HFFc6 (cell line): ENCODE measurements at places on chromosomes 11 and 22. TPM values are rescaled to one million over a fixed set of nuclear protein-coding genes. Genes with fewer than 3 reads are reported as not detected.

Gene TYR
- total RNA-seq, result not detected in 3 replicates

Gene CD248
- total RNA-seq, result 455 to 739 TPM (median 553 TPM) in 3 replicates

Gene BLID
- total RNA-seq, result 1.1 to 1.6 TPM (median 1.2 TPM) in 3 replicates

Gene KREMEN1
- total RNA-seq, result 0.59 to 0.78 TPM (median 0.67 TPM) in 3 replicates

Gene TMPRSS4
- not detected in 3 replicates for total RNA-seq

Gene TALDO1
- total RNA-seq, result 232 to 335 TPM (median 245 TPM) in 3 replicates

Gene MIAT
- 0.51 to 0.84 TPM (median 0.55 TPM) in 3 replicates for total RNA-seq

Gene VWCE
- total RNA-seq, result 0.47 to 0.62 TPM (median 0.60 TPM) in 3 replicates

Gene ANKK1
- not detected in 3 replicates for total RNA-seq

Gene CBLIF
- total RNA-seq, result not detected in 3 replicates

Gene SCO2
- 4.9 and 6.9 TPM in 2 replicates for total RNA-seq

Gene LRP5
- total RNA-seq, result 3.8 to 11.7 TPM (median 10.7 TPM) in 3 replicates

Gene GSTT2
- 0.43 TPM in 1 of 2 replicates, not detected in the other for total RNA-seq

Gene NAALAD2
- 0.19 to 0.55 TPM in 2 of 3 replicates, not detected in the other for total RNA-seq

Gene ANO5
- not detected in 3 replicates for total RNA-seq

Gene SSRP1
- 88.3 and 133 TPM in 2 replicates for total RNA-seq

Gene OR52D1
- not detected in 3 replicates for total RNA-seq

Gene TUBA8
- 0.24 to 0.63 TPM (median 0.34 TPM) in 3 replicates for total RNA-seq

Gene THY1
- total RNA-seq, result 771 to 915 TPM (median 861 TPM) in 3 replicates

Gene MUC6
- not detected in 3 replicates for total RNA-seq

GRCh38 chr11:75874684-75875341 lies 59.8 kb downstream of the UVRAG start:
- DNase-seq, result no peak

- peak; percentile 68 for DNase-seq
Measured at GRCh38 chr22:42969348-42969975, 45.5 kb downstream of the PACSIN2 start.

DNA sequence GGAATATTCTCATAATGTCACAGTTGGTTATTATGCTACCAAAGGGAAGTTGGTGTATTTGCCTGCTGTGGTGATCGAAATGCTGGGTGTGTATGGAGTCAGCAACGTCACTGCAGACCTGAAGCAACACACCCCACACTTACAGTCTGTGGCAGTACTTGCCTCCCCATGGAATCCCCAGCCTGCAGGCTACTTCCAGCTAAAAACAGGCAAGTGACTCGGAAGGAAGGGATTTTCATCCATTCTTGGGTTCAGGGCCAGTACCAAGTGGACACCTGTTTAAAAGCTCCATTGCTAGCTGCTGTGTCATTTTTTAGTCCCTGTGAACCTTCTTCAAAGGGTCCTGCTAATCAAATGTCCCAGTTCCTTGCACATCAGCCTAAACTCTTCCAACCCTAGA lies 149.6 kb downstream of the C11orf91 start:
- DNase-seq, result no peak

- no peak for DNase-seq
Measured at GRCh38 chr22:39710380-39711150, 140.0 kb downstream of the CACNA1I start.

DNA sequence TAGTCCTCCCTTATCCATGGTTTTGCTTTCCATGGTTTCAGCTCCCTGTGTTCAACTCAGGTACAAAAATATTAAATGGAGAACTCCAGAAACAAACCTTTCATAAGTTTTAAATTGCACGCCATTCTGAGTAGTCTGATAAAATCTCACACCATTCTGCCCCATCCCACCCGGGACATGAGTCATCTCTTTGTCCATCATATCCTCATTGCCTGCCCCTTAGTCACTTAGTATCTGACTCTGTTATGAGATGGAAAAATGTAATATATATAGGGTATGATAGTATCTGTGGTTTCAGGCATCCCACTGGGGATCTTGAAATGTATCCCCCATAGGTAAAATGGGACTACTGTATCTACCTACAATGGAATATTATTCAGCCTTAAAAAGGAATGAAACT lies 35.5 kb upstream of the FGF3 start:
- peak; percentile 49 for DNase-seq

- no peak for DNase-seq
Measured at GRCh38 chr11:93081694-93082093, 112.2 kb downstream of the MTNR1B start.

DNA sequence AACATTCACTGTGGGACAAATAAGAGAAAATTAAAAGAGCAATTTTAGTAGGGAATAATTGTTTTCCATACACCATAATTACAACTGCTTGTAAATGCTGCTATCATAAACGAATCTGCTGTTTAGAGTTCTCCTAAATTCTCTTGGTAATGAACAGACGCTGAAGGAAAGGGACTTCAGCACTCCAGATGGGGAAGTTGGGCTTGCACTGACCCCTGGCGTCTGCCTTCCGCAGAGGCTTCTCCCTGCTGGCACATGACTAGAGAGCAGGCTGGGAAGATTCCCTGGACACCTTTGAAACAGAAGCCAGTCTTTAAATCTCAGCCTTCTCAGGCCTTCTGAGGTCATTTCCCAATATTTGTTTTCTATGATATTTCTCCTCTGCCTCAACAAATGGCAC lies 84.1 kb downstream of the NXPE2 start:
- DNase-seq, result peak; percentile 21

- DNase-seq, result no peak
Measured at GRCh38 chr22:33817512-33818127, 102.7 kb downstream of the LARGE1 start.

GRCh38 chr11:104678408-104678807 lies 219.9 kb downstream of the CASP12 start:
- DNase-seq, result no peak

DNA sequence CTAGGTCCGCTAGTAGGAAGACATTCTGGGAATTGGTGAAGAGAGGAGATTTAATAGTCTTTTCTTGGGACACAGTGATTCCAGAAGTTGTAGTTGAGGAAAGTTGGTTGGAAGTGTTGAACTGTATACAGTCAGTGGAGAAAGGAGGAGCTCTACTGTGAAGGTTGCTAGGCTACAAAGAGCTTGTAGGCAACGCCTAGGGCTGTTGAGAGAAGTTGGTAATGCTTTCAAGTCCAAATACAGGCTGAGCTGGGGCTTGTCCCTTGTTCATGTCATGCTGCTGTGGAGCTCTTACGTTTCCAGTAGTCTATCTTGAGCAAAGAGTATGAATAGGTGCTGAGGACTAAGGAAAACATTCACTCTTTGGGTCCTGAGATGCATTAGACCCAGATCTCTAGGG lies 1.1 kb downstream of the TBCEL start:
- peak; percentile 19 for DNase-seq

- DNase-seq, result no peak
Measured at GRCh38 chr22:46113910-46114517, 36.3 kb upstream of the PPARA start.

DNA sequence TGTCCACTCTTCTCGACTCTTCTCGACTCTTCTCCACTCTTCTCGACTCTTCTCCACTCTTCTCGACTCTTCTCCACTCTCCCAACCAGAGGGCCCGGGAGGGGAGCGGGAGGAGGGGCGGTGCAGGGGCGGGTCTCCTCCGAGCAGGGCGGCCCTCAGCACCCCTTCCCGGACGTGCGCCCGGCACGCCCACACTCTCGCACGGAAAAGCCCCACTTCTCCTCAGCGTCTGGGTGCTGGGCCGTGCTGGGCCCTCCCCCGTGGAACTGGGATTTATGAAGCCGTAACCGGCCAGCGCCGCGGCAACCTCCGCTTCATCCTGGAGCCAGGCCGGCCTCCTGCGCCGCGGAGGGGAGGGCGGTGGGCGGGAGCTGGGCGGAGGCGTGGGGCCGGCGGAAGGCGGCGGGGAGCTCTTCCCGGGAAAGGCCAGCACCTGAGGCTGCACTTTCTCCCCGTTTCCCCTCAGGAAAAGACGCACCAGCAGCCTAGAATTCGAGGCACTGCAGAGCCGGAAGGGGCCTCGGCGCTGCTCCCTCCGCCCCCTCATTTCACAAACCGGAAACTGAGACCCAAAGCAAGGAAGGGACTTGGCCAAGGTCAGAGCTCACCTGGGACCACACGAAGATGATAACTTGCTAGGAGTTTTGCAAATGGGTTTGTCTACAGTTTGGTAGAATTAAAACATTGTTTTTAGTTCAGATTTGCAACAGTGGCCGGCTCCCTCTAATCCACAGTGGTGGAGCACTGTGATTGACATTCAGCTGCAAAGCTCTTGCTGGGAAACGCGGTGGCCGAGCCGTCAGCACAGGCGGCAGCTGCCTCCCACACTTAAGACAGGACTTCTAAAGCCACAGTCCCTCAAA lies 31.6 kb upstream of the JAM3 start:
- peak; percentile 53 for DNase-seq

GRCh38 chr11:60310407-60310998 lies 16.6 kb upstream of the MS4A6E start:
- DNase-seq, result no peak

GRCh38 chr11:128956401-128957201 lies 13.9 kb upstream of the TP53AIP1 start:
- DNase-seq, result peak; percentile 75

GRCh38 chr11:16111690-16112089 lies 244.7 kb downstream of the SOX6 start:
- DNase-seq, result no peak

- no peak for DNase-seq
Measured at GRCh38 chr11:123045101-123045500, 16.8 kb downstream of the HSPA8 start.

DNA sequence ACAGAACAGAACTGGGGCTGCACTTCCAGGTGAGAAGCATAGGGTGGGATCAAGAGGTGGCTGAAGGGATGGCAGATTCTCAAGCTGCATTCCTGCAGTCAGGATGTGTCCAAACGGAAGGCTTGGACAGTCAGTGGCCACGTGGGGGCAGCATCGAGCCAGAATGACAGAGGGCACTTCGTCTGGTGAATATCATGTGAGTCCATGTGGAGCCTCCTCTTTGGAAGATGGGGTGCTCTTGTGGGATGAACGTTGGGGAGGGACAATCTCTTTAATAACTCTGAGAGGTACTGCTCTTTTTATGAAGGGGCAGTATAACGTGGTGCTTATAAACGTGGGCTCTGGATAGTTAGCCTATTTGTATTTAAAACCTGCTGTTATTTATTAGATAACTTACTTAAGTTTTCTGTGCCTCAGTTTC lies 154.9 kb upstream of the NAV2 start:
- DNase-seq, result peak; percentile 76

DNA sequence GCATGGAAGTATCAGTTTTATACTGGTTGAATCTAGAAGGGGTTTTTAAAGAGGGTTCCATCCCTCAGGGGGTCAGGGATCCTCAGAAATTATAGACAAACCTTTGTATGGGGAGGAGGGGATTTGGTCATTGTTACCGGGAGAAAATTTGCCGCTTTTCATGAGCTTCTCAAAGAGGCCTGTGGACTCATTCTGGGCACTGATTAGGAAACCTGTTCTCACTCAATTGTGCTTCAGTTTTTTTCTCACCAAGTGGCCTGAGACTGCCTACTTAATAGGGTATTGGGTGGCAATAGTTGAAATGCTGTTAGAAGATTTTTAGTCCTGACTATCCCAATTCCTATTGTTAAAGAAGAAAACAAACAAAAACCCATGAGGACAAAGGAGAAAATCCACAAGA lies 14.0 kb downstream of the MPEG1 start:
- no peak for DNase-seq

DNA sequence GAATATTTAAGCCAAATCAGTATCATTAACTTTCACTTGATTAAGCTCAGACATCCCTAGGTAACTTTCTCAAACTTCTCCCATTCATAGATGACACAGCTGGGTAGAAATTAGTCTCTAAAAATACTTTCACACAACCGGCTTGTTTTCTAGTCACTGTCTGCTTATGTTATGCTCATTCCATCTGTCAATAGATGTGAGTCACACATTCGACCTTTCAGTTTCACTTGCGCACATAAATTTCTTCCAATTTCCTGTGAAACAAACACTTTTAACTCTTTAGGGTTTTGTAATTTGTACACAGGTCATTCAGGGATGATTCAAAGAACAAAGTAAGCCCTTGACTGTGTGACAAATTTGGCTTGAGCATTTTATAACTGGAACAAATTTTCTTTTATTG lies 723.0 kb downstream of the KCNA4 start:
- peak; percentile 31 for DNase-seq

- no peak for DNase-seq
Measured at GRCh38 chr22:24440270-24440717, 12.9 kb downstream of the ADORA2A start.

DNA sequence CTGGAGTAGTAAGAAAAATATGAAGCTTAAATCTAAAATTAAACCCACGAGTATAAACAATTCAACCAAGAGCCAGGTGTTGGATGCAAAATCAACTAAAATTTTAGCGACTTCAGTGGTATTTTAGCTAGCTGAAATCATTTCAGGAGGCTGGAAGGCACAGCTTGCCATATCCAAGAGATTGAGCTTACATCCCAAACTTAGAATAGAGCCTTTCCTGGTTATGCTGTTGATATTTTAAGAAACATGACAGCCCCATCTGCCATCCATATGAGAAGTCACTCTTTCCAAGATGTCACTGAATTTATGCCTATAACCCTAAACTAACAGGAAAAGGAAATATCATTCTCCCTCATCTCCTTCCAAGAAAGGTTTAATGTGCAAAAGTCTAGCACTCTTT lies 334.0 kb downstream of the KCNA4 start:
- no peak for DNase-seq

GRCh38 chr22:43543522-43544288 lies 131.9 kb downstream of the MPPED1 start:
- DNase-seq, result no peak

DNA sequence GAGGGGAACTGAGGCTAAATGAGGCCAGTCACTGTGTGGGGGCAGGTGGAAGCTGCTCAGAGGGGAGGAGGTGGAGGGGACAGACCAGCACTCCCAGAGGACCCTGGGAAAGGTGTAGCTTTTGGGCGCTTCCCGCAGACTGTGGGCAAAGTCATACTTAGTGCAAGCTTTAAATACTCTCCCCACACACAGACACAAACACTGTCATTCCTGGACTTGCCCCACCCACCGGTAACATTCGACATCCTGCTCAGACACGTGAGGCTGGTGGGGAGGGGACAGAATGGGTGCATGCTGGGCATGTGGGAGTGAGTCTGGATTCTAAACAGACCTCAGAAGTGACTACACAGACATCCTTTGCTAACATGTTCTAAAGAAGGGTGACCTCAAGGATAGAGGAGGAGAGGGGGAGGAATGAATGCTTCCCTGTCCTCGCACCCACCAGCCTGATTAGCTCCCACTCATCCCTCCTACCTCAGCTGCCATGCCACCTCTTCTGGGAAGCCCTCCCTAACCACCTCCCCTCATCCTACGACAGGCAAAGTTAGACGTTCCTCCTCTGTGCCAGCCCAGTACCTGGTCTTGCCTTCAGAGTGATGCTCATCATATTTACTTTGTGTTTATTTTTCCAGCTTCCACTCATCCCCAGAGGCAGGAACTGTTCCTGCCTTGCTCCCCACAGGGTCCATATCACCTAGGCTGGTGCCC lies 22.2 kb downstream of the TSKU start:
- no peak for DNase-seq

- DNase-seq, result no peak
Measured at GRCh38 chr11:132921597-132921996, 610.7 kb downstream of the OPCML start.

DNA sequence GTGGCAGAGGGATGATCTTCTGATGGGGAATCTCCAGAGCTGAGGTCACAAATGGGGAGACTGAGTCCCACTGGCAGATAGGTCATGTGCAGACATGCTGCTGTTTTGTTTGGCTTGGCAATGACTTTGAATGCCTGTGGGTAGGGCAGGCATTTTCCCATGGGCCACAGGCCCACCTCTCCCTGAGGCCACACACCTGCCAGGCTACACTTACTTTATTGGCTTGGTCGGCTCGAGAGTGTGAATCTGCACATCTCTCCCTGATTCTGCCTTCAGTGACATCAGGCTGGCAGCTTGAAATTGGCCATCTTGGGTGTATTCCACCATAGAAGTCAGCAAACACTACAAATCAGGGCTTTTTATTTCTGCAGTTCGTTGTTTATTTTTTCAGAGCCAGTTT lies 91.5 kb downstream of the GRIK4 start:
- no peak for DNase-seq
